Smooth muscle cell of bladder (primary cell): ENCODE measurements at places on chromosomes 11 and 22. TPM values are rescaled to one million over a fixed set of nuclear protein-coding genes. Genes with fewer than 3 reads are reported as not detected.

The ACRV1 gene
- total RNA-seq = not detected in 2 replicates

The NRGN gene
- total RNA-seq = 0.14 TPM in 1 of 2 replicates, not detected in the other

The GAB4 gene
- not detected in 2 replicates for total RNA-seq

The CPT1B gene
- 1.00 and 2.3 TPM in 2 replicates for total RNA-seq

The RIC3 gene
- total RNA-seq = not detected in 2 replicates

The TREH gene
- not detected in 2 replicates for total RNA-seq

The PIH1D2 gene
- total RNA-seq = 1.5 and 1.6 TPM in 2 replicates

The HSPA8 gene
- 1,524 and 1,632 TPM in 2 replicates for total RNA-seq

The HBB gene
- total RNA-seq = not detected in 2 replicates

The OPCML gene
- not detected in 2 replicates for total RNA-seq
